ENCODE measurements at places on chromosomes 12 and 14.

- peak; percentile 50 for DNase-seq
Observed at GRCh38 chr14:68663385-68664076, 129.3 kb downstream of the ZFP36L1 start.

GRCh38 chr12:51388069-51388799, 3.0 kb downstream of the GALNT6 start:
- no peak for DNase-seq

- DNase-seq: no peak
Observed at GRCh38 chr12:87921621-87922020, 107.6 kb downstream of the C12orf50 start.

DNA sequence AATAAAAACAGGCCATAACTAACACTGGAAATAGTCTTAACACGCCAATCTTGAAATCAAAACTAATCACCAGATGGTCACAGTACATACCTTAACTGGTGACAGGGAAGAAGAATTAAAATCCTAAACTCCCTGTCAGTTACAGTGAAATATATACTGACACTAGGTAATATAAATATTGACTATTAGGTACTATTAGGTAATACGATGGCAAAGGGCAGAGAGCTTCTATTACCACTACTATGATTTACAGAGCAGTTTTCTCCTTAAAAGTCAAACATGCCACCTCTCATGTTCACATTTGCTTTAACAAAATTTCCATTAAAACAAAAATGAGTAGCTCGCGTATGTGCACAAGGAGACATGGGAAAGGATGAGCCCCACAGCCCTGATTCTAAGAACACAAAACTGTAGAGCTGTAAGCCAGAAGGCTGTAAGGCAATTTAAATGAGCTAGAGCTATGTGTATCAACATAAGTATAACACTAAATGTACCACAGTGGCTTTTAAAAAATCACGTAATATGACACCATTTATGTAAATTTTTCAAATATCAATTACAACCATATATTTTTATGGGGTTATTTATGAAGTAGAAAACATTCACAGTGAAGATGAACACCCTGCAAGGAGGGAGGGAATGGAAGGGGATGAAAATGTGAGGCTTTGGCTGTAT, 19.1 kb downstream of the SETD3 start:
- DNase-seq: no peak

DNA sequence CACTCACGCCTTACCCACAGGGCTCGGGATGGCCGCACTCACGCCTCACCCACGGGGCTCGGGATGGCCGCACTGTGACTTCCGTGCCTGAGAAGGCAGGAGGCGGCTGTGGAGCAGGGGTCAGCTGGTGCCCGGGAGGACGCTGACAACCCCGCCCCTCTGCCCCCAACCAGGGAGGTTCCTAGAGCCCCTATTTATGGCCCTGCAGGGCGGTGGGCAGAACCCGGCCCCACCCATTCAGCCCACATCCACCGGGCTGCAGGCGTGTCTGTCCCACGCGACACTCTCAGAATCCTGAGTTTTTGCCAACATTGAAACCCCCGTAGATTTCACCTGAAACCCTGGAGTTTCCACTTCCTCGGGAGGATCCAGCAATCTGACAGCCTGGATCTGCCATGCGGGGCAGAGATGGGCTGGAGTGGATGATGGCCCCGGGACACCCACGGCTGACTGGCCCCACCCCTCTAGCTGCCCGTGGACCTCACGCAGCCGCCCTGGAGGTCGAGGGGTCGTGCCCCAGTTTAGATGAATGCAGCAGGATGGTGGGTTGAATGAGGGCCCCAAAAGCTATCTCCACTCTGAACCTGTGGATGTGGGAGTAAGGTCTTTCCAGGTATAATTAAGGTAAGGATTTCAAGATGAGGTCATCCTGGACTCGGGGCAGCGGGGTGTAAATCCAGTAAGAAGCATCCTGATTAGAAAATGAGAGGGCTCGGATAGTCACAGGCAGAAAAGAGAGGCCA, 20.4 kb downstream of the GALNT9 start:
- no peak for DNase-seq

DNA sequence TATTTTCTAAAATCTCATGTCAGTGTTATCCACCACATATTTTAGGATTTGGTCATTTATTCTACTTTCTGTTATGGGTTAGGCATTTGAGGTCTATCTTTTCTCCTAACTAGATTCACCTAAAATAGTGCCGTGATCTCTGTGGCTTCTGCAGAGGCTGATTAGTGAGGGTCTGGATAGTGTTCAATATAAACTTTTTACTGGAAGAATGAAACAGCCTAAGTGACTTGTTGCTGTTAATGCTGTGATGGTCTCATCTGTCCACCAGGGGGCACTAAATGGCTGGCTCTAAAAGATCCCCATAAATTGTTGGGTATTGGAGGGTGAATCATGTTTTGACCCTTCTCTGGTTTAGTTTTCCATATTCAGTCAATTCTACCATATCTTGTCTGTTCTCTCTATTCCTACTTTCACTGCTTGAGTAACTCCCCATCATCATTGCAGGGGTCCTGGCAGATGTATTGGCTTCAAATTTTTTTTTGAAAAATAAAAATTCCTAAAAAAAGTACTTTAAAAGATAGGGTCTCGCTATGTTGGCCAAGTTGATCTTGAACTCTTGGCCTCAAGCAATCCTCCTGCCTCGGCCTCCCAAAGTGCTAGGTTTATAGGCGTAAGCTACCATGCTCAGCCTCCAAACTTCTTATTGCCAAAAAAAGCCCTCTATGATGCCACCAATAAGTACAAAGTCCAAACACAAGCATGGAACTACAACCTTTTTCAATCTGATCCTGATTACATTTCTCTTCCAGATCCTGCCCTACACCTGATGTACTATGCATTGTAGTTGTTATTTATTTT, 6.9 kb downstream of the PABPN1 start:
- peak; percentile 70 for DNase-seq

- DNase-seq: no peak
Observed at GRCh38 chr12:53561590-53561953, 54.3 kb upstream of the NPFF start.

GRCh38 chr14:72636871-72637270, 257.0 kb downstream of the DPF3 start:
- no peak for DNase-seq

DNA sequence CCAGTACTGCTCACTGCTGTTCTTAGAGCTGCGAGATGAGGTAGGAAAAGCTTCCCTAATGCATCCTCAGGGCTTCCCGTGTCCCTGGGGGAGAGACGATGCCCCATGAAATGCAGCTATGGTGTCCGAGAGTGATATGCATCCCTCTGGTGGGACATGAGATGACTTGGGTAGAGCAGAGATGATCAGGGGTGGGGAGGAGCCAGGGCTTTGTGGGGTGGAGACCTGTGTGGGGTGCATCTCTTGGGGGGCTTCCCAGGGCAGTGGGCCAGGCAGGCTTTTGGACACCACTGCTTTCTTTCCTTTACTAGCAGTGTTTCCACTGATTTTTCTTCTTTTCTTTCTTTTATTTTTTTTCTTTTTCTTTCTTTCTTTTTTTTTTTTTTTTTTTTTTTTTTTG, 147.3 kb downstream of the ADGRD1 start:
- no peak for DNase-seq

DNA sequence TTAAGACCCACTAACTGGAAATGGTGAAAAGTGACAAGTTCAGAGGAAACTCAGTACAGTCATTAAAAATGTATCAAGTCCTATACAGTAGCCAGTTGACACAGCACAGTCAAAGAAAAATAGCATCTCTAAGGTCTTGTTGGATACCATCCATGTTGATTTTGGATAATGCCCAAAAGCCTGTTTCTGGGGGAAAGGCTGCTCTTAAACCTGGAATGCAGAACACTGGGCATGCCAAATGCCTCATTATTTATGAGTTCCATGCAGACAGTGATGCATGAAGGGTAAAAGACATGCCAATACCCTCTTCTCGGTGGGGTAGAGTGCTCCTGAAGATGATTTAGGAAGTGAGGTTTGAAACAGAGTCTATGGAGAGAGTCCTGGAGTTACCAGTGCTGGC, 29.6 kb downstream of the KCNK13 start:
- DNase-seq: no peak

Measured in stimulated activated CD4-positive, alpha-beta T cell treated with anti-CD3 and anti-CD28 coated beads, Interleukin-12 subunit alpha, Interleukin-12 subunit beta, amount 100 ng/mL, for 48 hours (primary cell).